NCI-H2081 (cell line): ENCODE measurements at places on chromosomes 1 and 21.

DNA sequence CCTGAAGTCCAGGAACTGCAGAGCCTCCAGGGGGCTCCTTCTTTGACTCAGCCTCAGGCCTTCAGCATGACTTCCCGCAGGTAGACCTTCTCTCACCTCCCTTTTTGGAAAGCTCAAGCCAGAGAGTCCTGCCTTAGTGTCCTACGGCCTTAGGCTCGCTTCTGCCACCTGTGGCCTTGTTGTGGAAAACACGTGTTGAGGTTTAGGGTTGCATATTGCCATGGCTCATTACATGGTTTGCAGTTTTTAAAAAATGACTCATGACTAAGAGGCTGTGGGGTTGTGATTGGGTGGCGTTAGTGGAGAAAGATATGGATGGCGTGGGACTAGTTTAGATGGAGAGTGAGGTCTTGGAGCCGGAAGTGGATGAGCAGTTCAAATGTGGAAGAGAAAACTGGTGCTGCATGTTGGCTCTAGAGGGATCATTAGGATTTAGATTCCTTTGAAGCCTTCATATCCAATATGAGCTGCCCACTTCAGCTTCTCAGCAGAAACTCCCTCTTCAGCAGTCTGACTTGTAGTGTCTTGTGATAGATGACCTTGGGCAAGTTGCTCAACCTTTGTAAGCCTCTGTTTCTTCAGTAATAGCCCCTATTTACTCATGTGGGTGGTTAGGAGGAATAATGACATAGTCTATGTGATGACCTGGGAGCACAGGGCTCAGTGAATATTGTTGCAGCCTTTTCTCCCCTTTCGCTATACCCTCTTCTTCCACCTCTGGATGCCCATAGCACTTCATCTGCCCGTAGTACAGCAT is 6.5 kb upstream of the FGGY start:
- peak; percentile 49 for DNase-seq

GRCh38 chr1:43349594-43350306 is 9.0 kb upstream of the CDC20 start:
- DNase-seq, result peak; percentile 44

DNA sequence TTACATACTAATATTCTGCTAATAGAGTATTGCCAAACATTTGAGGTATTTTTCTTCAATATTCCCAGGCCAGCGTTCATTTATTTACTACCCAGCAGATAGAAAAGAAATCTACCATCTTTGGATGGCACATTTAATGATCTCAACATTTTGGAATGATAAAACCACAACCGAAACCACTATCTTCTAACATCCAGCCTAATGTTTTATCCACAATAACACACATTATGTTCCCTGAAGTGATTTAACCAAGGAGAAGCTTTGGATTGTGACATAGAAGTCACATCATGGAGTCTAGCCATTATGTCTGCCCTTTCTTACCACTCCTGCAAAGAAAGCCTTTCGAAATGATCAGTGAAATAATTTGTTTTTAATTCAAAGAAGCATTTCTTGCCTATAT is 497.1 kb upstream of the PLXNA2 start:
- no peak for DNase-seq

- no peak for DNase-seq
Measured at GRCh38 chr1:15680561-15681348, 3.4 kb upstream of the PLEKHM2 start.

DNA sequence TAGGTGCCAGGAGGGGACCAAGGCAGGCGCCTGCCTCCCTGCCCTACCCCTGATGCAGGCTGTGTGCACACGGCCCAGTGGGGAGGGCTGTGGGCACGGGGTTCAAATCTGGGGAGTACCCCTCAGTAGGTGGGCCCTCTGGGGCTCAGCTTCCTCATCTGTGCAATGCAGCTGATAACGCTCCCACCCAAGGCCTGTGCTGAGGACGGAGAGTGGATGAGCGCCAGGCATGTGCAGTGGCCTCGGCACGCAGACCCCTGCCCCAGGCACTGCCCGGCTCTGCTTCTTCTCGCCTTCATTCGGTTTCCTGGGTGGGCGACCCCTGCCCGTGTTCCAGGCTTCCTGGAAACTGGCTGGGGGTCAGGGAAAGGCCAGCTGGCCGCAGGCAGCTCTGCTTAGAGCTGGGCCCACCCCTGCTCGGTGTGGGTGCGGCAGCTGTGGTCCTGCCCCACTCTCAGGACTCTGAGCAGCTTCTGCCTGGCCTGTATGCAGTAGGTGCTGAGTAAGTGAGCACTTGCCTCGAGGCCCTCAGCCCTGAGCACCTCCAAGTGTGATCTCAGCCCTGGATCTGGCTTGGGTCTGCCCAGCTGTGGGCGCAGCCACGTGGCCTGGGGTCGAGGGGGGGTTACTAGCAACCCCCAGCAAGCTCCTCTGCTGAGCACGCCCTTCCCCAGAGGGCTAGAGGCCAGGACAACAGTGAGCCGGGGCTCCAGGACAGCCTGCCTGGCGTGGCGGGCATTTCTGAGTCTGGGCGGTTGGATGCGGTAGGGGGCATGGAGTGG is 11.9 kb upstream of the TNFRSF14 start:
- DNase-seq, result no peak

DNA sequence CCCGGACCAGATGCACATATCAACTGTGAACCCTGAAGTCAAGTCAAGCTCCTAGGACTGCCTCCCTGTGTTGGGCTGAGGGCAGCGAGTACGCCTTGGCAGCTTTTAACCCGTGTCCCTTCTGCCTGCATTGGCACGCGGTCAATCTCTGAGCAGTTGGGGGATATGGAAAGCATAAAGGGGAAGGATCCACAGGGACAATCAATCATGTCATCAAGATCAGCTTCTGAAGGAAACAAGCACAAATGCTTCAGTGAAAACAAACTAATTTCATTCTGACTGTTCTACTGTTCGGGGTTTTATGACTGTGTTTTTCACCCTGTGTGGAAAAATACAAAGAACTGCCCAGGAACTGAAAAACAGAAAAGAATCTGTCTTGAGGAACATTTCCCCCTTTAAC is 106.2 kb downstream of the RUNX1 start:
- DNase-seq, result no peak

DNA sequence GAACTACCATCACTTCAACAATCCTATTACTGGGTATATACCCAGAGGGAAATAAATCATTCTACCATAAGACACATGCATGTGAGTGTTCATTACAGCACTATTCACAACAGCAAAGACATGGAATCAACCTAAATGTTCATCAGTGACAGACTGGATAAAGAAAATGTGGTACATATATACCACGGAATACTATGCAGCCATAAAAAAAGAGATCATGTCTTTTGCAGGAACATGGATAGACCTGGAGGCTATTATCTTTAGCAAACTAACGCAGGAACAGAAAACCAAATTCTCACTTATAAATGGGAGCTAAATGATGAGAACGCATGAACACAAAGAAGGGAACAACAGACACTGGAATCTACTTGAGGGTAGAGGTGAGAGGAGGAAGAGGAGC is 39.0 kb downstream of the KIAA0319L start:
- DNase-seq, result no peak

- no peak for DNase-seq
Measured at GRCh38 chr21:18164933-18165332, 79.7 kb upstream of the CHODL start.

GRCh38 chr1:21165076-21165475 is 11.6 kb downstream of the EIF4G3 start:
- DNase-seq, result peak; percentile 72

- no peak for DNase-seq
Measured at GRCh38 chr1:233945573-233945972, 41.1 kb downstream of the SLC35F3 start.

- no peak for DNase-seq
Measured at GRCh38 chr1:35572296-35572695, 818 bp upstream of the TFAP2E start.

GRCh38 chr1:89905395-89906058 is 84.7 kb downstream of the LRRC8D start:
- DNase-seq, result no peak

GRCh38 chr21:44282370-44282769 is 3.3 kb upstream of the AIRE start:
- DNase-seq, result no peak

- DNase-seq, result no peak
Measured at GRCh38 chr1:23394684-23395083, 25.0 kb upstream of the ZNF436 start.

GRCh38 chr1:3789421-3790300 is 6.6 kb downstream of the LRRC47 start:
- no peak for DNase-seq

DNA sequence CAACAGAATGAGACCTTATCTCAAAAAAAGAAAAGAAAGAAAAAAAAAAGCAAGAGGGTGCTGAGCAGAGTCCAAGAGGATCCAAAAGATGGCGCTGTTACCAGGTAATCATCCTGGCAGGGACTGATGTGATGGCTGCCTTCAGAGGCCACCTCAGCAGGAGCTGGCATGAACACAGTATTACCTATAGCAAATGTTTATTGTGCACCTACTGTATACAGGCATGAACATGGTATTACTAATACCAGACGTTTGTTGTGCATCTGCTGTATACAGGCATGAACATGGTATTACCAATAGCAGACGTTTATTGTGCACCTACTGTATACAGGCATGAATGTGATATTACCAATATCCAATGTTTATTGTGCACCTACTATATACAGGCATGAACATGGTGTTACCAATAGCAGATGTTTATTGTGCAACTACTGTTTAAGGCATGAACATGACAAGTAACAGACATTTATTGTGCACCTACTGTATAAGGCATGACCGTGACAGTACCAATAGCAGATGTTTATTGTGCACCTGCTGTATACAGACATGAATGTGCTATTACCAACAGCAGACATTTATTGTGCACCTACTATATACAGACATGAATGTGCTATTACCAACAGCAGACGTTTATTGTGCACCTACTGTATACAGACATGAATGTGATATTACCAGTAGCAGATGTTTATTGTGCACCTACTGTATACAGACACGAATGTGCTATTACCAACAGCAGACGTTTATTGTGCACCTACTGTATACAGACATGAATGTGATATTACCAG is 115.1 kb upstream of the TMEM51 start:
- no peak for DNase-seq

DNA sequence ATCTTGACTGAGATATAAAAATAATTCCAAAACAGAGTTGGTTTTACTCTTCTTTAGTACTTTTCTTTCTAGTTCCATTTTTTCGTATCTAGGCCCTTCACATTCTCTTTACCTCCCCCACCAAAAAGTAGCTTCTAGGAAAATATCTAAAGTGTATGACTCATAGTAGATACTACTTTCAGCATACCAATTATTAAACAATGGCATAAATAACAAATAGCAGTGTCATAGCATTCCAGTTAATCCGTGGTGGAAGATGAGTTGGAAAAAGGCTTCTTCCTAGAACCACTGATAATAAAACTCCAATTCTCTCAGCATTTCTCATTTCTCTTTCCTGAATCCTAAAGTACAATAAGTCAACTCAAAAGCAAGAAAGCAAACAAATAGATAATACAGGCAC is 859.0 kb upstream of the B3GALT2 start:
- DNase-seq, result no peak

DNA sequence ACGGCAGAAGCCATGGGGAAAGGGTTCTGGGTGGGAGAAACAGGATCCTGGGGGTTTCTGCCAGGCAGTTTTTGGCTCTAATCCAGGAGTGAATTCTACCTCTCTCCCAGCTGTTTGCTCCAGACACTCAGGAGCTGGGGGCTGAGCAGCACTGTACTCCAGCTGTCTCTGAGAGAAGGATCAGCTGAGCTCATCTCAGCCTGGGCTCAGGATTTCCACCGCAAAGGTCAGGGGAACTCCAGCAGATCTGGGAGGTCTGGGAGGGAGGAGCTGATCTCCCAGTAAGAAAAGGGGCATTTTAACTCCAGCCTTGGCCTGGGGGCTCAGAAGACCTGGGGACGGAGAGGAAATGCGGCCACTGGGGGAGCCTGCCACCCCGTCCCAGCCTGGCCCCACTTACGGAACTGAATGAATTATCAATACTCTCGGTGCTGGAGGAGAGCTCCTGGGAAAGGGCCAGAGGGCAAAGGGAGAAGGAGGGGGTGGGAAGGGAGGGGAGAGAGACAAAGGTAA is 17.3 kb downstream of the PI4KB start:
- peak; percentile 15 for DNase-seq

GRCh38 chr1:3323021-3323795 is 131.3 kb upstream of the ARHGEF16 start:
- DNase-seq, result no peak

GRCh38 chr1:167881069-167881468 is 32.9 kb downstream of the ADCY10 start:
- no peak for DNase-seq

GRCh38 chr1:61287014-61287413 is 204.7 kb downstream of the NFIA start:
- DNase-seq, result no peak

GRCh38 chr1:151156515-151156819 is at the start of gene TNFAIP8L2:
Gene TNFAIP8L2 (plus strand): TSS chr1:151156649. CDS start chr1:151158698, 2,049 bp downstream.
- DNase-seq, result no peak

GRCh38 chr1:200949626-200950025 is 54.9 kb downstream of the INAVA start:
- no peak for DNase-seq

GRCh38 chr1:192628396-192629057 is 7.4 kb upstream of the RGS13 start:
- no peak for DNase-seq

- DNase-seq, result no peak
Measured at GRCh38 chr1:43632135-43632670, 17.7 kb upstream of the KDM4A start.

DNA sequence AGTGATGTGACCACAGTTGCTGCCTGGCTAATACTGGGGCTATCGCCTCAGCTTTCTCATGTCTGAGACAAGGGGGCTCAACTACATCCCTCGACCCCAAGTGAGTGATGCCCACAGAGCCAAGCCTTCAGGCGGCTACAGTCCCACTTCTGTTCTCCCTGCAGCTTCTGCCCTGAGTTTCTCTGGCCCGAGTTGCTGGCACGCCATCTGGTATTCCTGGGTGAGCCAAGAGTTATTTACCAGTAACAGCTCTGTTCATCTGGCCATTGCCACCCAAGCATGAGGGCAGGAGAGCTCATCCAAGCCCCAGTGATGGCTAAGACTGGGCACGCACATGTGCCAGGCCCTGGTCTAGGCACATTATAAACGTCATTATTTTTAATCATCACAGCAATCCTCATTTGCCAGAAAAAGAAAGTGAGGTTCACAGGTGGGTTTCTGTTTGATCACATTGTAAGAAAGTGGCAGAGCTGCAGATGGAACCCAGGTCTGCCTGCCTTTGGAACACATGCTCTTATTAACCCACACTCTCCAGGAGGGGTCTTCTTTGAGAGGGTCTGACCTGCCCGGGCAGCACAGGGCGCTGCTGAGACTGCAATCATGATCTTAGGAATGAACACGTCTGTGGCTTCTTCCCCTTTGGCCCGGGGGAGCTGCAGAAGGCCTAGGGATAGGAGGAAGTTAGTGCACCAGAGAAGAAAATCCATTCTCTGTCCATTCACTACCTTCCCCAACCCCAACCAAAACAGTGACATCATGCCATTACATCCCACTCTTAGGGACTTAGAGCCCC is 27.5 kb downstream of the KCND3 start:
- no peak for DNase-seq

- no peak for DNase-seq
Measured at GRCh38 chr1:159951551-159951950, 2.5 kb downstream of the SLAMF9 start.

DNA sequence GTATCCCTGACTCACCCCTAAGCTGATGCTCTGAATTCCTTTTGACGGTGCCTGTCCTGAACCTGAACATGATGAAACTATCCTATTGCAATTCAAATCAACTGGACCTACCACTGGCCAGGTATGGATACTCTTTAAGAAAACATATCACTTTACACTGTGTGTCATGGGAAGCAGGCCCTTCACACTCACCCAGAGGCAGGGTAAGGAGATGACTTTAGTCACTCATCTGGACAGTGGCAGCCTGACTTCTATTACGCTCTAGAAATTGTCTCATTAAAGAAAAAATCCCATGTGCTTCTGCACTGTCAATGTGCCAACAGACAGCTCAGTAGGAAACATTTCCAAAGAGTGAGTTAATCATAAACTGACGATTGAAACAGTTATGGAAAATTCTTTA is 94.3 kb downstream of the VAV3 start:
- no peak for DNase-seq
